Kidney epithelial cell (primary cell): ENCODE measurements at places on chromosomes 3 and 15. TPM values are rescaled to one million over a fixed set of nuclear protein-coding genes. Genes with fewer than 3 reads are reported as not detected.

DNA sequence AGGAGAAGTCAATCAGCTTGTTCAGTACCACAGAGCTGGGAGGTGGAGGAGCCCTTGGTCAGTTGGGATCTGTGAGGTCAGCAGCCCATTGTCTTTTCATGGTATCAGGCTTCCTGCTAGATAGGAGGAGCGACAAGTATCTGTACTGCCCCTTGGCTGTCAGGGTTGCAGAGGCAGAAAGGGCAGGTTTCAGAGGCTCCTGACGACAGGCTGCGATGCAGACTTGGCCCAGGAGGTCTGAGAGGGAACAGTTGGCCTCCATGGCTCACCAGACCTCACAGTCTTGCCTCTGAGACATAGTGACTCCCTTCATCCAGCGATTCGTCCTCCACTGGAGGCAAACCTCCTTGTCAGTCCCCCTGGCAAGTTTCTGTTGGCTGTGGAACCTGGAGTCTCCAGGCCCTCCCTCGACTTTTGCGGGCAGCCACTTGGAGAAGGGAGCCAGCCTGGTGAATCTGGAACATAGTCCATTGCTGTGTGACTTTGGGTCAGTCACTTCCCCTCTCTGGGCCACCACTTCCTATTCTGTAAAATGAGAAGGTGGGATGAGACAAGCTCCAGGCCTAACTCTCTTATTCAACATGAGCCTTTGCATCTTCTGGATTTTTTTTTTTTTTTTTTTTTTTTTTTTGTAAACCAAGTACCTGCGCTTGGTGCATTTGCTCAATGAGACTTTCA is 177.9 kb upstream of the TLE3 start:
- no peak for DNase-seq

GRCh38 chr15:50531163-50531562 is 15.3 kb downstream of the USP50 start:
- no peak for DNase-seq

GRCh38 chr3:155412904-155413303 is 119.4 kb upstream of the STRIT1 start:
- no peak for DNase-seq

DNA sequence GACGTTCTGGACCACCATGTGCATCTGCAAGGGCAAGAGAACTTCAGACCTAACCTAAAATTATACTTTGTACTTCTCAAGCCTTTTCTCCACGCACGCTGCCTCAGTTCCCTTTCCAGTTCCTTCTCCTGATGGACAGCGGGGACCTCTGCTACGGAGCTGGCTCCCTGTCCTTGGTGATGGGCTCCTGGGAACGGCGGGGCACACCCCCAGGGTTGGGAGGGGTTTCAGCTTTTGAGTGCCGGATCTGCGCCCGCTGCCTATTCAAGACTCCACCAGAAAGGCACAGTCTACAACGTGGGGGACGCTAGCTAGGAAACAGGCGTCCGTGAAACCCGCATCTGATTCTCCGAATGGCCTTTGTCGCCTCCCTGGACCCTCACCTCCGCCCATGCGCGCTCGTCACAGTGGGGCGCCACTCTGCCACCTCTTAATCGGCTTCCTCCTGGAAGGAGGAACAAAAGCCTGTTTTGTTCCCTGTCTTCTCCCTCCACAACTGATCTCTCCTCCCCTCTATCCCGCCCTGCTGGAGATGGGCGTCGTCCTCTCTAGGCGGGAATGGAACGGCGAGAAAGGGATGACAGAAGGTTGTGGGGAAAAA is 2.2 kb downstream of the GPR149 start:
- DNase-seq = no peak

DNA sequence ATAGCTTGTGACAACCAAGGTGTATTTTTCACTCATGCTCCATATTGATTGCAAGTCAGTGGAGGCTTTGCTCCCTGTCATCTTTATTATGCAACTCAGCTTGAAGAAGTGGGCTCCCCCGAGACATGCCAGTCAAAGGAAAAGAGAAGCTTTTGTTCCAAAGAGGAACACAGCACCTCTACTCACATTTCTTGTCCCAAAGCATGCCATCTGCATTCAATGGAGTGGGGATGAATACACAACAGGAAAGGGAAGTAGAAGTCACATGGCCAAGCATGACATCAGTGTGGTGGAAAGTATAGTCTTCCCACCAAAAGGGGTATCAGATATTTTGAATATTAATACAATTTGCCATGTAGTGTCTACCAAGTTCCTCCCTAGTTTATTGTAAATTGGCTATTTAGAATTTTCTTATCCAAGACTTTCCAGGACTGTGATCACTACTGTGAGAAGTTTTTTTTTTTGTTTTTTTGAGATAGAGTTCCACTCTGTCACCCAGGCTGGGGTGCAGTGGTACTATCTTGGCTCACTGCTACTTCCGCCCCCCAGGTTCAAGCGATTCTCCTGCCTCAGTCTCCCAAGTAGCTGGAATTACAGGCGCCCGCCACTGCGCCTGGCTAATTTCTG is 114.5 kb downstream of the GMPS start:
- DNase-seq = no peak

The ZNF770 gene
- 42.2 and 45.9 TPM in 2 replicates for total RNA-seq

The ARL6 gene
- total RNA-seq = 7.0 and 13.0 TPM in 2 replicates
